ENCODE measurements at places on chromosomes 11 and 22.

- DNase-seq, result no peak
Observed at GRCh38 chr11:63937713-63938478, 906 bp upstream of the NAA40 start.

DNA sequence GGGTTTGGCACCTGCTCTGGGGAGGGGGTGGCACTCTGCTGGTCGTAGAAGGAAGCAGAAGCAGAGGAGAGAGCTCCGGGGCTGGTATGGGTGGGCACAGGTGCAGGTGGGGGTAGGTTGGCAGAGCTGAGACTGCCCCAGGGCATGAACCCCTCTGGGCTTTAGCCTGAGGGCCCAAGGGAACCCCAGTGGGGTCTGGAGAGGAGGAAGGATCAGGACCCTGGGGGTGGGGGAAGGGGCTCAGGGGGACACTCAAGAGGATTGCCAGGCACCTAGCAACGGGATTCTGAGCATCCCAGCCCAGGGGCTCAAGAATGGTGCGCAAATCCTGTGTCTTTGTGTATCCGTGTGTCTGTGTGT is 6.3 kb downstream of the ALDH3B2 start:
- no peak for DNase-seq

DNA sequence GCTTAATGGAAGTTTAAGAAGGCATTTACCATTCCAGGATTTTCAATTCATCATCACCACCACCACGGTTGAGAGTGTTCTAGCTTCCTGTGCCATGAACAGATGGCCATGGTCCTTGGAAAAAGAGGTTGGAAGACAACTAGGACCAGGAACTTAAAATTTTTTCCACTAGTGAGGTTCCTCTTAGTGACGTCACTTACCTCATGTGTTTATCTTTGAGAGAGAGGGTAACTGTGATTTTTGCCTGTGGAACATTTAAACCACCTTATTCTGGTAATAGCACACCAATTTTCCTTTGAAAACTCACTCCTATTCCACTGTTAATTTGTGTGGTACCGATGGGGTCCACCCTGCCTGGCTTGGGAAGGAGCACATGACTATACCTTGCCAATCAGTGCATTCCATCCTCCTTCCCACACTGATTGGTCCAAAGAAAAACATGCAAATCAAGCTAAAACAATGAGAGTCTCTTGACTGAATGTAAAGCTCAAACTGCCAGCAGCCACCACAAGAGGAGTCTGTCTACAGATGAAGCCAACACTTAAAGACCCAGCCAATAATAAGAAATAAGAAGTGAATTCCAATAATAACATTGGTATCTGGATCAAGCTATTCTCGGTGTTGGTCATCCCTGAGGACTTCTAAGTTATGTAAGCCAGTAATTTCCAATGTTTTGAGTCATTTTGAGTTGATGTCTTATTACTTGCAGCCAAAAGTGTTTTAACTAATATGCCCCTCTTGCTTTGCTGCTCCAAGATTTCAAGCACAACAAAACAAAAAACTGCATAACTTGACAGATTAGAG is 111.8 kb downstream of the MPPED2 start:
- no peak for DNase-seq

GRCh38 chr11:116986521-116987105 is 111.6 kb downstream of the SIK3 start:
- DNase-seq, result no peak

- no peak for DNase-seq
Observed at GRCh38 chr22:50730013-50730891, 7.8 kb upstream of the ACR start.

GRCh38 chr22:19401483-19401882 is 30.1 kb downstream of the HIRA start:
- no peak for DNase-seq

- peak; percentile 60 for DNase-seq
Observed at GRCh38 chr22:42994917-42995562, 19.9 kb downstream of the PACSIN2 start.

DNA sequence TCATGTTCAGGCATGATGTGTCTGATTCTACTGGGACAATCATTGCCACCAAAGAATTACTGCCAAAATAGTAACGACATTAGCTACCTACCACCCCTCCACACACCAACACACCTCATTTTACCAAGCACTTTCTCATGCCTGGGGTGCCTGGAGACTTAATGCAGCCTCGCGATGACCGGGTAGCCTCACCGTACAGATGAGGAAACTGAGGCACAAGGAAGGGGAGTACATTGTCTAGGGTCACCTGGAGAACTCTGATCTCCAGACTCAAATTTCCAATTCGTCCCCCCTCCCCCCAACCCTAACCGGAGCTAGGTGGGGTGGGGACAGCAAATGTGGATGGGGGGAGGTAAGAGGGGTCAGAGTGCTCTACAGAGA is 2.7 kb upstream of the RTN4RL2 start:
- no peak for DNase-seq

GRCh38 chr11:72703267-72704008 is 29.2 kb upstream of the PDE2A start:
- peak; percentile 89 for DNase-seq

DNA sequence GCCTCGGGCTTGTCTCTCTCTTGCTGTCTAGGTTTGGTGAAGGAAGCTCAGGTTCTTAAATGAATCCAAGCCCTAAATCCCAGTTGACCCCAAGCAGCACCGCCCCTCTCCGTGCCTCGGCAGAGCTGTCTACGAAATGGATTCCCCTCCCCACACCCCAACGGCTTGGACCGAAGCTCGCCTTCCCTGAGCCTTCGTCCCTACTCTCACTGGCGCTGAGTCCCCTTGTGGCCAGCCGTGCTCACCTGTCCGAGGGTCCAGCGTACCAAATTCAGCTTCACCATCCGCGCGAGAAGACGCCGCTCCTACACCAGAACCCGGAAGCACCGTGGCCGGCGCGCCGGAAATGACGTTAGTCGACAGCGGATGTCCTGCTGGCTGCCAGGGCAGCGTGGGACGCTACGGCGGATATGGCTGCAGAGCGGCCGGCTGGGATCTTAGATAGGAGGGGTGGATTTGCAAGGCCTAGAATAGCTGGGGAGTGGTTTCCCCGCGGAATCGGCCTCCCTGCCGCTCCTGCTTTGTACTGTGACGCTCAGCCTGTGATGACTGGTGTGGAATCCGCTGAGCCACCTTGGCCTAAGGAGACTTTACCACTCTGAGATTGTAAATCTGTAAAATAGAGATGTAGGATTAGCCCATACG is at the start of gene TFIP11:
TFIP11 (minus strand) TSS at position 325 of the 645 bp plus-strand sequence. CDS start 2,201 bp downstream, outside the sequence.
- DNase-seq, result peak; percentile 97

- no peak for DNase-seq
Observed at GRCh38 chr22:39529487-39529851, 3.1 kb downstream of the RPS19BP1 start.

- no peak for DNase-seq
Observed at GRCh38 chr22:50182176-50183081, 3.3 kb upstream of the TRABD start.

DNA sequence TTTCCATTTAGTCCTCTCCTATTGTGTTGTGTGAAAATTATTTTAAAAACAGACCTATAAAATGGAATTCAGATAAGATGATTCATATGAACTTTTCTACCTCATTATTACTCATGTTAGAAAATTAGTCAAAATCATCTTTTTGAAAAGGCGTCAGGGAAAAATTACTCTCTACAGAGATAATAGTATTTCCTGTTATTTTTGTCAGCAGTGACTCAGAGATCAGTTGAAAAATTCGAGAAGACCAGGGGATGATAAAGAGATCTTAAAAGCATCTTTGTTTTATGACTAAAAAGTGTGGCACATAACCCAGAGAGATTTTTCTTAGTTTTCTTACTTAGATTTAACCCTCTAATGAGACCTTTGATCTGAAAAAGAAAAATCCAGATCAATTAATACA is 157.9 kb upstream of the CARD18 start:
- DNase-seq, result no peak

DNA sequence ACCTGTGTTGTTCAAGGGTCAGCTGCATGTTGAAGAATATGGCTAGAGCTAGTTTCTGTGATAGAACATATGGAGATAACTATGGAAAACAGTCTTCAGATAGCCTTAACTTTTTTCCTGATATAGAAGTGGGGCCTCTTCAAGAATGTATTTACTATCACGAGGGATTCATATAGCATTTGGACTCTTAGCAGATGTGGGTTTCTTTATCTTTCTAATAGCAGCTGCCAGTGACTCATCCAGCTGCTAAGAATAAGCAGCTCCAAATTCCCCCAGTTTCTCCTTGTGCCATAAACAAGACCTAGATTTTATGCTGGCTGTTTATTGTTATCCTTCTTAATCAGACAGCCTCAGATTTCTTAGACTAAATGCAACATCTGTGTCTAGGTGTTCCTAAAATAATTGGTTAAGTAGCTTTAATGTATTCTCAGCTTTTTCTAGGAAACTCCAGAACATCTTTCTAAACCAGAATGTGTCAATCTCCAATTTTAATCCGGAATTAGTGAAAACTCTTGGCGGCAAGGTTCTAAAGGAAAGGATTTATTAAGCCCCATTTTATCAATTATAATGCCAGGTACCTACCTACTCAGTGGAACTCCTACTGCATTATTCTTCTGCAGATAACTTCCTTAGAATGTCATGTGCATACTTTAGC is 119.8 kb downstream of the CSTPP1 start:
- DNase-seq, result no peak

DNA sequence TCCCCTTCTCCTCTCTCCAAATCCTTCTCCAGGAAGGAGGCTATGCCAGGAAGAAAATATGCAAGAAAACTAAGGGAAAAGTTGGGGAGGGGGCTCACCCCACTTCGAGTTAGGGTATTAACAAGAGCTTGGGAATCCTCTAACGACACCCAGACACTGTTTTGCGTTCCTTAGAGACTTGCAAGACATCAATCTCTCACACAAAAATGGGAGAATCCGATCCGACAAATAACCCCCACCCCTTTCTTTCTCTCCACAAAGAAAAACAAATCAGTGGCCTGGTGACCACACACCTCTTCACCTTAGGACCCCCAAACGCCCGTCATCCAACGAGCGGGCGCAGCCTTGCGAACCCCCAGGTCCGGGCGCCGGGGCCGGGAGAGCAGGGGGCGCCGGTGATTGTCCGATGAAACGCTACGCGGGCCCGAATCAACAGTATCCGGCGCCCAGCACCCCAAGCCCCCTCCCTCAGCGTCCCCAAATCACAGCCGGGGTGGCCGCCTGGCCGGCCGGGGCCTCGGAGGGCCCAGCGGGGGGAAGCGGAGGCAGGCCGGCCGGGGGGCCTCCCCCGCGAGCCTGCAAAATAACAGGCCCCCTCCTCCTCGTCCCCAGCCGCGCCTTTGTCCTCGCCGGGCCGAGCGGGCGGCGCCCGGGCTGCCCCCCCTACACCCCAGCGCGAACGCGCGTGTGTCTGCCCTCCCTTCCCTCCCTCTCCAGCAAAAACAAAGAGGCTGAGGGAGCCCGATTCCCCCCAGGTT is 690 bp downstream of the CSNK1E start:
- DNase-seq, result peak; percentile 88

DNA sequence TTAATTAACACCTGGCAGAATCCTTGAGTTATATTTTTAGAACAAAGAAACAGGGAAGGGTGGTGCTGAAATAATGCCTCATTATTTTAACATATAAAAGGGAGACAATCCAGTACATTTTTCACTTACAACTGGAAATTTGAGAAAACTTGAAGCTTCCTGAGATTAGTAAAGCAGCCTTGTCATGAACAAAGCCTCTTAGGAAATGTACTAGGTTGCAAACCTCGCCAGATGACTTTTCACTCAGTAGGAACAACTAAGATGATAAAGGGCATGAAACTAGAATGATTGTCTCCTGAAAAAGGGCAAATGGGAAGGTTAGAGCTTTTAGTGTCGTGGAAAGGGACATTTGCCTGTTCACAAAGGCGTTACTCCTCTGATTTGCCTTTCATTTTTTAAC is 289.6 kb downstream of the ETS1 start:
- no peak for DNase-seq
